Daoy (cell line): ENCODE measurements at places on chromosomes 13 and 19. TPM values are rescaled to one million over a fixed set of nuclear protein-coding genes. Genes with fewer than 3 reads are reported as not detected.

- peak; percentile 66 for DNase-seq
Measured at GRCh38 chr19:18939922-18940768, 872 bp downstream of the HOMER3 start.

DNA sequence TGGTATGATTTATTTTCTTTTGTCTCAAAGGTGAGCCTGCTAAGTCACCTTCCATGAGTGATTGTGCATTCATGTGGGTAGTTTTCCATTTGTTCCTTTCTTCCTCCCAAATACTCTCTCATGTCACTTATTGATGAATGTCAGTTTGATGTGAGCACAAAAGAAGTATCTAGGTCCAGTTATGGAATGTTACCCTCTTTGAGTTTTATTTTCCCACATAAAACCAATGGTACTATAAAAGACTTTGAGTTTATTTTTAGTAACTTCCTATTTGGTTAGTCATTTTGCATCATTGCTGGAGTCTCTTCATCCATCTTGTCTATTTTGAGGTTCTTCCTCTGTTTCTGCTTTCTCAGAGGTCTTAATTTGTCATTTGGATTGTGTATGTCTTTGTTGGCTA lies 321.3 kb downstream of the GPC6 start:
- no peak for DNase-seq

DNA sequence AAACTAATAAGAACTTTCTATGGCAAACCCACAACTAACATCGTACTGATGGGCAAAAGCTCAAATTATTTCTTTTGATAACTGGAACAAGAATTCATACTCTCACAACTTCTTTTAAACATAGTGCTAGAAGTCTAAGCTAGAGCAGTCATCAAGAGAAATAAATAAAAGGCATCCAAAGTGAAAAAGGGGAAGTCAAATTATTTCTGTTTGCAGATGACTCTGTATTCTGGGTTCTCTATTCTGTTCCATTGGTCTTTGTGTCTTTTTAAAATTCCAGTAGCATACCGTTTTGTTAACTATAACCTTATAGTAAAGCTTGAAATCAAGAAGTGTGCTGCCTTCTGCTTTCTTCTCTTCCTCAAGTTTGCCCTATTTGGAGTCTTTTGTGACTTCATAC lies 1215.9 kb downstream of the UQCRFS1 start:
- DNase-seq: no peak

The THSD8 gene
- not detected in 2 replicates for total RNA-seq

- DNase-seq: no peak
Measured at GRCh38 chr13:84543962-84544361, 661.7 kb upstream of the SLITRK1 start.

The MATK gene
- total RNA-seq: 0.86 and 4.0 TPM in 2 replicates

The DACH1 gene
- not detected in 2 replicates for total RNA-seq
